ENCODE measurements at places on chromosomes 5 and 9.

- DNase-seq: no peak
Measured at GRCh38 chr9:115628426-115628825, 510.5 kb upstream of the TNC start.

- DNase-seq: no peak
Measured at GRCh38 chr5:112070022-112070421, 313.0 kb upstream of the NREP start.

DNA sequence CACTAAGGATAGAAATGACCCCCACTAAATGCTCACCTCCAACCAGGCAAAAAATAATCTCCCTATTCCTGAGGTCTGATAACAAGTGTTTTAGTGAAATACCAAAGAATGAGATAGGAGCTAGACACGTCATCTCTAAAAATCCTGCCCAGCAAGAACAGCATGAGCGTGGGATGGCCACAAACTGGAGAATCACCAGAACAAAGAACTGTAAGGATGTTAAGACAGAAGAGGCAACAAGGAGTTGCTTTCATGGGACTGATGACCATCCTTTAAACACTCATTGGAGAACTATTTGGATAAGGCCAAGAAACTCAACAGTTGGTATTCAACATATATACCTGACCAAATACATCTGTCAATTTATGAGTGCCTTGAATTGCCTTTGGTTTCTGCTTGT is 113.7 kb downstream of the RASEF start:
- DNase-seq: no peak

GRCh38 chr5:67246546-67247268 is 50.1 kb upstream of the CD180 start:
- DNase-seq: no peak

DNA sequence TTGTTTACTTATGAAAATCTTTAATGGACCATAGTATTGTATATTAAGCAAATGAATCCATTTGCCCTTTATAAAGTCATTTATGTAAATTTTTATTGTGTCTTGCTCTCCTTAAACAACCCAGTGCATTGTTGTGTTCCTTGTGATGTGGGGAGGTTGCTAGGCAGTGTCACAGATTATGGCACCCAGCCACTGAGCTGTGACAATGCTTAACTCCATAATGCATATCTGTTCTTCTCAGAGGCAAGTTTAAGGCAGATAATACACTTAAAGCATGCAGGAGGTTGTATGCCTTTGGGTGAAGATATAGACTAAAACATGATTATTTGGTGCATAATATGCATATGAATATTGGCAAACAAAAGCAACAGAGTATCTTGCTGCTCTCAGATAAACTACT is 269.6 kb upstream of the RIOK2 start:
- DNase-seq: no peak

GRCh38 chr9:81314490-81314889 is 374.9 kb downstream of the TLE1 start:
- no peak for DNase-seq

DNA sequence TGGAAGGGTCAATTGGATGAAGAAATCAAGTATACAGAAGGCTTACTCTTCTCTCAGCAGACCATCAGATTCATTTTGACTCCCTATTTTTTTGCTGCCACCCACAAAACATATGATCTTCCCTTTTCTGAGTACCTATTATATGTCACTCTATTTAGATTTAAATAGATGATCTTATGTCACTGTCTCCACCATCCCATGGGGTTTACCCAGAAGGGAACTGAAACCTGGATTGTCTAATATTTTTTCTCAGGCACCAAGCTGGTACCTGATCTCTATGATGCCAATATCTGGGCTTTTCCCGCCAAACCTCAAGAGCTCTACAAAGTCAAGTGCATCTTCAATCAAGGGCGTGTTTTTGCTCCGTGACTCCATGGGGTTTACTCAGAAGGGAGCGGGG is 118.7 kb downstream of the GAS1 start:
- no peak for DNase-seq

GRCh38 chr5:168172760-168173223 is 118.7 kb upstream of the WWC1 start:
- DNase-seq: no peak

- no peak for DNase-seq
Measured at GRCh38 chr5:79582186-79582585, 30.1 kb upstream of the TENT2 start.

- DNase-seq: no peak
Measured at GRCh38 chr5:75021219-75021618, 31.1 kb downstream of the GCNT4 start.

Data from KBM-7 (cell line).